ENCODE measurements at places on chromosomes 7 and 10. TPM values are rescaled to one million over a fixed set of nuclear protein-coding genes. Genes with fewer than 3 reads are reported as not detected.

- DNase-seq: no peak
These were observed 131.1 kb upstream of the SORCS3 start for GRCh38 chr10:104509981-104510380.

- DNase-seq: no peak
These were observed 104.1 kb downstream of the ARHGAP22 start for GRCh38 chr10:48500771-48501170.

IL2RA gene
- polyA plus RNA-seq: not detected

DNA sequence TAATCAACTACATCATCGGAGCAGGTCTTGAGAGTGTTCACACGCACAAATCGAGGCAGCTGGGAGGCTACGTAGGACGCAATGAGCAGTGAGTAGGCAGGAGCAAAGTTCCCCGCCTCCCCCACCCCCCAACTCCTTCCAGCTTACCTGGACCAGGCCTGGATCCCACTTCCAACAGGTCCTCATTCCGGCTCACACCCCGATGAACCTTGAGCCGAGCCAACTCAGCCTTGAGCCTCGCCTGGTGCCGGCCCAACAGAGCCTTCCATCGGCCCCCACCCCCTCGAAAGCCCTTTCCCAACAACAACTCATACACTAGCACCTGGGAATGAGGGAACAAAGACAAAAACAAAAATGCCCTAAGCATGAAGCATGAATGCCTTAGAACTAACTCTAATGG, 1.2 kb downstream of the NSUN5 start:
- DNase-seq: no peak

ACSM6 gene
- polyA plus RNA-seq: 0.17 TPM

- no peak for DNase-seq
These were observed 202.7 kb downstream of the DNAJB6 start for GRCh38 chr7:157539521-157539920.

GDF2 gene
- polyA plus RNA-seq: not detected

Measured in renal cortex interstitium (tissue), 15 donors.